ENCODE measurements at places on chromosomes 13 and 19.
A peak's percentile ranks its signal among the peaks of the same experiment; 100 is the strongest.

- DNase-seq = no peak
Observed at GRCh38 chr13:34469196-34469986, 472.7 kb upstream of the NBEA start.

DNA sequence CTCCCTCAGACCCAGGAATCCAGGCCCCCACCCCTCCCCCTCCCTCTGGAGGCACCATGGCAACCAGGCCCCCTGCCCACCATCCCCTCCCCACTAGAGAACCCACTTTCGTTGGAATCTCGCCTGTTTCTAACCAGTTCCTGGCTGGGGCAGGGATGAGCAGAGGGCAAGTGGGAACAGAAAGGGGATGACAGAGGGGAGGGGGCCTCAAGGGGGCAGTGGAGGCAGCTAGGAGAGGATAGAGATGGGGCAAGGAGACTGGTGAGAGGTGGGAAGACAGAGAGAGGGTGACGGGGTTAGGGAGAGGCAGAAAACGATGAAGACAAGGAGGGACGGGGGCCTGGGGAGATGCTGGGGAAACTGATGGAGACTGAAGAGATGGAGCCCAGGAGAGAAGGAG, 586 bp upstream of the C19orf81 start:
- no peak for DNase-seq

DNA sequence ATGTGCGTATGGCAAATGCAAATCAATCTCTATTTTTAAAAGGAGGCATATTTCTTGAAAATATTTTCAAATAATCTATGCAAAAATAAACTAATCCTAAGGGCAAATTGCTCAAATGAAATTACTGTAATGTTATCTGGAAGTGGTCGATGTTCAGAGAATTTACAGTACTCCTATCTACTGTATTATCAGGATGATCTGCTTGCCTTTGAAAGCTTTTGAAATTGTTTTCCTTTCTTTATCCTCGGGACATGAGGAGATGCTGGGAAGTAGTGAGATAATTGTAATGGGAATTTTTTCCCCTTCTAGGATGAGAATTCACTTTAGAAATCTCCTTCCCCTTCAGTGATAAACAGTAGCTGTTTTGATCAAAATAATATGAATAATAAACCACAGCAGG, 577.2 kb upstream of the MIR17HG start:
- no peak for DNase-seq

DNA sequence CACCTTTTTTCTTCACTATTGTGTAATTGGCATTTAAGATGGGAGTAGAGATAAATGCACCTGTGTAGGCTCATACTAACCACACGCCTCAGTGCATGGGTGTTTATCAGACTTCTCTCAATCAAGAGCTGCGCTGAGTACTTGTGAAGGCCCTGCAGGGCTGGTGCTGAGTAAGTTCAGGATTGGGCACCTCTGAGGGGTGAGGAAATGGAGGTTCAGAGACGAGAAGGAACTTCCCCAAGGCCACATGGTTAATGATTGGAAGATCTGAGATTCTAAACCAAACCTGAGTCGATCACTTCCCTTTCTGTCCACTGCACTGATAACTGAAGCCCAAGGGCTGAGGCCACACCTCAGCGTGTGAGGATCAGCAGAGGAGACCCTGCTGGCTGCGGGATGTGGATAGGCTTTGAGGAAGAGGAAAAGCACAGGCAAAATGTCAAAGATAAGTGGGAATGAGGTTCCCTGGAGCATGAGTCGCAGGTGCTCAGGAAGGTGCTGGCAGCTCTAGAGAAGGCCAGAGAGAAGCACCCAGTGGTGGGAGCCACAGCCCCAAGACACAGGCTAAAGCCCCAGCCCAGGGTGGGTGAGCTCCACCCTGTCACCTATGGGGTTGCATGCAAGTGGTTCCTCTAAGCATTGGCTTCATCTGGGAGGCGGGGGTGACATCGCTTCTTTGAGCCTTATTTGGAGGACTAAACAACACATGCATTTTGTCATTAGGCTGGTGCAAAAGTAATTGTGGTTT, 32.3 kb upstream of the GJB6 start:
- no peak for DNase-seq

DNA sequence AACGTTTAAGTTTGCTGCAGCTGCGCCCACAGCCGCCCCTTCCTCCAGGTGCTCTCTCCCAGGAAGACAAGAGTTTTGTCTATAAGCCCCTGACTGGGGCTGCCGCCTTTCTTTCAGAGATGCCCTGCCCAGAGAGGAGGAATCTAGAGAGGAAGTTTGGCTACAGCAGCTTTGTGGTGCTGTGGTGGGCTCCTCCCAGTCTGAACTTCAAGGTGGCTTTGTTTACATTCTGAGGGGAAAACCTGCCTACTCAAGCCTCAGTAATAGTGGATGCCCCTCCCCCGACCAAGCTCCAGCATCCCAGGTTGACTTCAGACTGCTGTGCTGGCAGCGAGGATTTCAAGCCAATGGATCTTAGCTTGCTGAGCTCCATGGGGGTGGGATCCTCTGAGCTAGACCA, 6.4 kb upstream of the ERICH6B start:
- DNase-seq = no peak

GRCh38 chr13:79581870-79582315, 100.9 kb downstream of the NDFIP2 start:
- peak; percentile 13 for DNase-seq

- no peak for DNase-seq
Observed at GRCh38 chr19:6476155-6476895, 5.3 kb downstream of the DENND1C start.

- DNase-seq = no peak
Observed at GRCh38 chr19:2977746-2978138, 378 bp downstream of the TLE6 start.

DNA sequence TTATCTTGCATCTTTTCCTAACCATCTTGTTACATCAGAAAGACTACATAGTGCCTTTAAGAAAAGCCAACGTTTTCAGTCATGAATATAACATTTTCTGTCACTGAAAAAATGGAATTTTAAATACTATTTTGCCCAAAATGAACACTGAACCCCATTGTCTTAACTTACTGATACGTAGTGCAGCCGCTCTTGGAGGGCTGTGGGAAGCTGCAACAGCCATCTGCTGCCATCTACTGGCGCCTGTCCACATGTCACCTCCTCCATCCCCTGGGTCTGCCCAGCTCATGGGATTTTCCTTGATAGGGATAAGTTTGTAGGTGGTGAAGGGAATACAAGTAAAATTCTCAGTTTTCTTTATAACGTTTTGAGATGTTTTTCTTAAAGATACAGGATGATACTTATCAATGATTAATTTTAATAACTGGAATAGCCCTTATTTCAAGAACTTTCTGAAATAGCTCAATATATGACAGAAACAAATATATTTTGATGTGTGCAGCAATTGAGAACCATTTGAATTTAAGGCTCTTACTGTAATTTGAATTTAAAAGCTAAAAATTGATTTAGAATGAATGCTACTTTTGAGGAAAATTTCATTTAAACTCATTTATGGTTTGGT, 73.7 kb downstream of the GGACT start:
- peak; percentile 7 for DNase-seq

DNA sequence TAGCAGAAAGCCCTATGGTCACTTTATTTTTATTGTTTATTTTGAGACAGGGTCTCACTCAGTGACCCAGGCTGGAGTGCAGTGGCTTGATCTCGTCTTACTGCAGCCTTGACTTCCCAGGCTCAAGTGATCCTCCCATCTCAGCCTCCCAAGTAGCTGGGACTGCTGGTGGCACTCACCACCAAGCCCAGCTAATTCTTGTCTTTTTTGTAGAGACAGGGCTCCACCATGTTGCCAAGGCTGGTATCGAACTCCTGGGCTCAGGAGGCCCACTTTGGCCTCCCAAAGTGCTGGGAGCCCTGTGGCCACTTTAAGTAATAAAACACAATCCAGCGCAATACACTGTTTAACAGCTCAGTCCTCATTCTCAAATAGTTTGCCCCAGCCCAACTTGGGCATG, 69.3 kb downstream of the NUFIP1 start:
- DNase-seq = no peak

DNA sequence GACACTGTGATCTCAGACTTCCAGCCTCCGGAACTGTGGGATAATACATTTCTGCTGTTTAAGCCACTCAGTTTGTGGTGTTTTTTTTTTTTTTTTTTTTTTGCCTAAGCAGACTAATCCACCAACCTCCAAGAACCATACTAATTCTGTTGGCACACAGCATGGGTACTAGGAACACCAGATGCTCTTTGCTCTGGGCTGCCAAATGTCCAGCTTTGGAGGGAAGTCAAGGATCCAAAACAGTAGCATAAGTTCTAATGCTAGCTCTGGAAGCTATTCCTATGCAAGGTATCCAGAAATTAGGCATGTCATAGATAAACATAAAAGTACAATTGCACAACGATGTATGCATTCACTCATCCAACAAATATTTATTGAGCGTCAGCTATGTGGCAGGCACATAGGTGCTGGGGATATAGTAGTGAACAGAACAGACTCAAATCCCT, 64.5 kb upstream of the WDFY2 start:
- no peak for DNase-seq

GRCh38 chr13:32857689-32858088, 158.5 kb upstream of the KL start:
- no peak for DNase-seq

GRCh38 chr19:737591-738093, 13.3 kb upstream of the MISP start:
- DNase-seq = no peak

DNA sequence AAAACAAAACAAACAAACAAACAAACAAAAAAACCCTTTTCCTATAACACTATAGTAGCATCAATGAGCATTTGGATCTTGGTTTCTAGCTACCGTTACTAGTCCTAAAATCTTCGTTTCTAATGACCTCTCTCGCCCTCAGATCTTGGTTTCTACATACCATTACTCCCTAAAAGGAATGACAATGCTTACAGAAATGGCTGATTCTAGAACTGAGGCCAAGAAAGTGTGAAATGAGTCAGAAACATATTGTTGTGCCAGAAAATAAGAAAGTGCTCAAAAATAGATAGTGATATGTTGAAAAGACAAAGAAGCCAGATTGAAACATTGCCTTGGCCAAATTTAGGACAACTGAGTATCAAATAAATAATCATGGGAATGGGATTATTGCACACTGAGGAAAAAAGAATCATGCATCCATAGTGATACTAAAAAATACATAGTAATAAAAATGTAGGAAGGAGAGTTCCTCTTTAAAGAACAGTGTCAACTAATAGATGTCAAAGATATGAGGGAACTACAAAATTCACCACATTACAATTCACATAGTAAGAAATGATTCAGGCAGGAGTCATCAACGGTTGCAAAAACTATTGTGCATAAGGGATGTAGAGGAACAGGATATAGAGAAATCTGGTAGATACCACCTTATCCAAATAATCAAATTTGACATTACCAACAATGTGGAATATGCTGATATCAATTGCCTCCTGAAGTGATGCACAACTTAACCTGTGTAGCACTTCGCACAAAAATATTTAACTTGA, 386.6 kb downstream of the DIAPH3 start:
- no peak for DNase-seq

DNA sequence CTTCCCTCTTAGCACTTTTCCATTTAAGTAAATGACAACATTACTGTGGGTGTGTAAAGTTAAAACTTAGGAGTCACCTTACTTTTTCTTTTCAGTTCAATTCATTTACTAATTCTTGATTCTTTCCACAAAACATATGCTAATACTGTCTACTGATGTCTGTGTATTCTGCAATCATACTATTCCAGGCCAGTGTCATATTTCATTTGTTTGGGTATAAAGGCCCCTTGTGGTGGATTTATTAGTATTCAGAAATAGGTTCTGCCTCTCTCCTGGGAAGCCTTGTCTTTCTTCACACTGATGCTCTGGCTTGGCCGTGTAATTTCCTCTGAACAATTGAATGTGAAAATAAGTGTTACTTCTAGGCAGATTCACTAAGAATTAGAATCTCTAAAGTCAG, 621.9 kb upstream of the SPRY2 start:
- DNase-seq = no peak

DNA sequence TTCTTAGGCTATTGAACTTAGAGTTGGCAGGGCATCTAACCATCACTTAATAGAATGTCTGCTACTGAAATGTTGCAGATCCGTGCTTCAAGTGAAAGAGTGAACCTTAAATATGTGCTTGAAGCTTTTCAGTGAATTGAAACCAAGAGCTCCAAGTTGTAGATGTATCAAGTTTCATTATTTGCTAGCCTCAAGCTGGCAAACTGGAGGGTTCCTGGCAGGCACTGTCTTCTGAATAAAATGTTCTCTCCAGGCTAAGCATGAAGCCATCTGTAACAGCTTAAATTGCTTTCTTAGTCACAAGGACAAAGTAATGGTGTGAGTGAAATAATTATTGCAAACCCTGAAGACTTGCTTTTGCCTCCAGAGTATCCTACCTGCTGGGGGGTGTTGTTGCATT, 415.0 kb upstream of the SPRY2 start:
- no peak for DNase-seq

DNA sequence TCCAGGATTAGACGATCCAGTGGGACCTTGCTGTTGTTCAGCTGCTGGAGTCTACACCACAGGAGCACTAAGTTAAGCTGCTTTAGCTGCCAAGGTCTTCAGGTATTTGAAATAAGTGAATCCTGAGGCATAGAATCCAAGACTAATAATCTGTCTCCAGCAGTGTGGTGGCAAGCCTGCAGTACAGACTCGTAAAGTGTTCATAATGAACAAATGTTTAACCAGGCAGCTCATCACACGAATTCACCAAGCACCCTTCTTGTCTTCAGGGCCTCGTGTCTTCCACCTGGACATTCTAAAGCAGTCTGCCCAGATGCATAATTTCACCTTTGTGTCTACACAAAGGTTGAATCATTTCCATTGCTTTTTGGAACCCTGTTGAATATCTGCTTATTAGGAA, 5.3 kb downstream of the ATP11A start:
- no peak for DNase-seq

DNA sequence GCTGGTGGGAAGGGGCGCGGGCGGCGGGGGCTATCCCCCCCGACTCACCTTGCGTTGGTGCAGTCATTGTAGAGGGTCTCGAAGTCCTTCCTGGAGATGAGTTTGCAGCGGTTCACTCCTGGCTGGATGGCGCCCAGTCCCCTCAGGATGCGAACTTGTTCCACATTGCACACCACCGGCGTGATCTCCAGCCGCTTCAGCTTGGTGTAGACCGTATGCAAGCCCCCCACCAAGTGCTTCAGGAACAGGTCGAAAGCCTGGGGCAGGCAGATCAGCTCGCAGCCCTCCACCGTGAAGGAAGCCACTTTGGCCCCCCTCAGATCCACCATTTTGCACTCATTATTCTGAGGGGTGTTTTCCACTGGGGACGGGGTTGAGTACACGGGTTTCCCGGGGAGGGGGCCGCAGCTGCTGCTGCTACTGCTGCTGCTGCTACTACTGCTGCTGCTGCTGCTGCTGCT, 1.1 kb downstream of the DACH1 start:
- DNase-seq = no peak

DNA sequence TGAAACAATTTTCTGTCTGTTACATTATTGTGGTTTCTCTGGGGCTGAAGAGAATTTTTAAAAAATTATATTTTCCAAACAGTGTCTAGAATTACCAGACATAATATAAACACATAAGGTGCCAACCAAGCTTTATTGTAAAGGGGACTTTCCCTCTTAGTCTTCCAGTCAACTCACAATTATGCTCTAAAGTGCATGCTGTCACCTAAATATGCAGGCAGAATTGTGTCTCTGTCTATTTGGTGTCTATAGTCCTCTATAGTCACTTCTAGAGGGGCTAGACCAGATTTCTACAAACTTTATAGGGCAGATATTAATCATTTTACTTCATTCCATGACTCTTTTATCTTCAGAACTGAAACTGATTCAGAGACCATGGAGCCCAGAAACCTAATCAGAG, 12.8 kb downstream of the ZNF254 start:
- DNase-seq = no peak

- no peak for DNase-seq
Observed at GRCh38 chr13:35293579-35294226, 182.8 kb downstream of the MAB21L1 start.
